Dermis blood vessel endothelial cell (primary cell): ENCODE measurements at places on chromosomes 2 and 18. TPM values are rescaled to one million over a fixed set of nuclear protein-coding genes. Genes with fewer than 3 reads are reported as not detected.

DNA sequence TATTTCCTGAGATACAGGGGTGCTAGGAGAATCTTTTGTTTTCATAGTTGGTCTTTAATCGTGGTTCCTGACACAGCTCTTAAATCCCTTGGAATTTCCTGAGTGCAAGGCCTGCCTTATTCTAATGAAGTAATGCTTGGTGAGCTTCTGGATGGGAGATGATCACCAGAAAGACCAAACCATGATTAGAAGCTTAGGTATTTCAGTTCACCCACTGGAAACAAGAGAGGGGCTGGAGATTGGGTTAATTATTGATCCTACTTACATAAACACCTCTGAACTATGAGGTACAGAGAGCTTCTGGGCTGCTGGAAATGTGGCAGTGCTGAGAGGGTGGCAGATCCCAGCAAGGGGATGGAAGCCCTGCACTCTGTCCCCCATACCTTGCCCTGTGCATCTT, 406.8 kb downstream of the THSD7B start:
- DNase-seq: no peak

DNA sequence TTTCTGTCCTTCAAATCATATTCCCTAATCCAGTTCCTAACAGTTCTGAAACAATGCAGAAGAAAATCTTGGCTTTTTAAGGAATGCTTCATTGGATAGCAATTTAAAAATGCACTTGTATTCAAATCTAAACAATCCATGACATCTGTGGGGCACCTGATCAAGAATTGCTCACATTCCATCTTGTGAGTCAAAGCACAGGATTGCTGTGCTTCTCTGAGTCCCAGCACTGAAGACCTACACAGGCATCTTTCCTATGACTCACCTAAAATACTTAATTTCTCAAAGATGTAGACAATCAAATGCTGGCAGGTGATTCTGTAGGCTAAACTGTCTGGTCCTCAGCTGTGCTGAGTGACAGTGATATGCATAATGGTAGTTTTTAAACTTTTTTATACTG, 10.1 kb upstream of the ATP8B1 start:
- DNase-seq: peak; percentile 94

DNA sequence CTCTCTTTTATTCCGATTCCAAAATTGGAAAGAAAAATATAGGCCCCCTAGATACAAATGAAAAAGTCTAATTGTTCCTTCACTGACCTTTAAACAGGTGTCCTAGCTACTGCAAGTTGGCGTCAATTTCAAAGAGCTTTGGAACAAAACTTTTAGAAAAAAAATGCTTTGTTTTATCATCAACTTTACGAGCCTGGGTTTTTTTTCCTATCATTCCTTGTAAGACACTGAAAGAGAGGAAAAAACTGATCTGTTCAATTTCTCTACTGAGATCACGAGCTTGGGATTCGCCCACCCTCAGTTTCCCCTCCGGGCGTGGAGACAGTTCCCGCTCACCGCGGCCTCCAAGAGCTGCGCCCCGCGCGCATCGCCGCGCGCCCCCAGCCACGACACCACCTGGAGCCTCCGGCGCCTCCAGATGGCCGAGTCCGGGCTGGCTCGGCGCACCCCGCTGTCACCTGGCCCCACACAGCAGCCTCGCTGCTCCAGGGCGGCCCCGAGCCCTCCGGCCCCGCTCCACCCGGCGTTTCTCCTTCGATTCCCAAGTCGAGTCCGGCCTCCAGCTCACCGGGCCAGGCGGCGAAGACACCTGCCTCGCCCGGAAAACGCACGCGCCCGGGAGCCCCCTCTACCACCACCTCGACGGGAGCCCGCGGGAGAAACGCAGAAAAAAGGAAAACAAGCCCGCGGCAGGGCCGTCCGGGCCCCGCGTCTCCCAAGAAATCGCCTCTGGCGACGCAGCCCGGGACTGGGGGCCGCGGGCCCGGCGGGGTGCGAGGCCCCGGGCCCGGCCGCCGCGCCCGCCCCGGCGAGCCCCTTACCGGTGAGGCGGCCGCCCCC, 656 bp downstream of the TBC1D8 start:
- DNase-seq: peak; percentile 56

- no peak for DNase-seq
These were observed at the start of gene CLASP1 for GRCh38 chr2:121649149-121649595. Gene CLASP1 (minus strand): TSS chr2:121649462. CDS start chr2:121605895, 43,567 bp downstream.

GRCh38 chr2:132252894-132253264, 91.1 kb upstream of the ANKRD30BL start:
- no peak for DNase-seq

DNA sequence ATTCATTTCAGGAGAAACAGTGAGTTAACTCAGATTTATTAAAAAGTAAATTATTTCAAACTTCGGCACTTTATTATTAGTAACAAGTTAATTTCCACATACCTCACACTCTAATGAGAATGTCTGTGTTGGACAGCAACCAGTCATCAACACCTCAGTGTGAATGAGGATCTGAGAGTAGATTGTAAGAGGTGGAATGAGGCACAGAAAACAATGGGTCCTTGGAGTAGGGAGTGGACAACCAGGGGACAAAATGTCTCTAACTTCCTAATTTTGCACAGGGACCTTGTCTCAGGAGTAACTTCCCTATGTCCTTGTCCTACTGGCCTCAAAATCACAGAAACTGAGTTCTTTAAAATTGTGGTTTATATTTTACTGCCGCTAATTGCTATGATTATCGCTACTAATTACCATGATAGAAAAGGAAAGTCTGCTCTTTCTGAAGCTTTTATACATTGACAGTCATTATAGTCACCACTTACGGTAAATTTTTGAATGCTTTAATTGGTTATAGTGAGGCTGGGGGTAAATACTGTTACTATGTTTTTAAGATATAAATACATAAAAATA, 82.2 kb upstream of the LRPPRC start:
- DNase-seq: no peak

NETO1 gene
- not detected in 2 replicates for total RNA-seq

AKAIN1 gene
- not detected in 2 replicates for total RNA-seq
